Caco-2 (cell line): ENCODE measurements at places on chromosomes 3 and 15. TPM values are rescaled to one million over a fixed set of nuclear protein-coding genes. Genes with fewer than 3 reads are reported as not detected.

DNA sequence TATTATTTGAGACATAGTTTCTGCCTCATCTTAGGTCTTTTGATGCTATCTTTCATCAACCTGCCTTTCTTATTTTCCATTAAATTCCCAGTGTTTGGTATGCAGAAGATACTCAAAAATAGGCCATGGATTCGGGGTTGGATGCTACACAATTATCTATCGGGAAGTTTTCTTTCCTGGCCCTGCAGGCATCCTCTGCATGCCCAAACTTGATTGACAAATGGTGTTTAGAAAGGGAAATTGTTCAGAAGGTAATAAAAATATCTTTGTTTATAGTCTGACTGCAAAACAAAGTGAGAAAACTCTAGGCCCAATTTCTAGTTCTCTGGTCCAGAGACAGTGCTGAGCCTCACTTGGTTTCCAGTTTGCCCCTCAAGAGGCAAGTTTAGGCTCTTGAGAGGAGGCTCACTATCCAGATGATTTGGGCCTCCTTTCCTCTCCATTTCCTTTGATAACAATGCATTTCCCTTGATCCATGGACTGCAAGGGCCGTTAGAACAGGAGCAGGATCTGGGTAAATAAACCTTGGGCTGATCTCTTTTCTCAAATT is 157.1 kb upstream of the DPH6 start:
- DNase-seq, result no peak

DNA sequence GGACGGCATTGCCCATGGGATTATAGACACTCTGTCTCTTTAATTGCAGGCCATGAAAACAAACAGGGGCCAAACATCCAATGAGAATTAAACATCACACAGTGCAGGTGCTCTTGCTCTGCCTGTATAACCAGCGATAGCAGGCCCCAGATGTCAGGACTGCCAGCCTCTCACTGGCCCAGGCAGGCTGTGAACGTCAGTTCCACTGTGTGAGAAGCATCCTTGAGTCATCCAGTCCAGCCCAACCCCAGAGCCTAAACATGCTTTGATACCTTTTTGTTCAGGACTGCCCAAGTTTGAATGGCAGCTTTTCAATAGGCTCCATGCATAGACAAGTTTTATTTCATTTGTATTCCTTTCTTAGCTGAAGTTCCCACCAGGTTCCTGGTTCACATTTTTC is 189.8 kb downstream of the SLCO3A1 start:
- no peak for DNase-seq

DNA sequence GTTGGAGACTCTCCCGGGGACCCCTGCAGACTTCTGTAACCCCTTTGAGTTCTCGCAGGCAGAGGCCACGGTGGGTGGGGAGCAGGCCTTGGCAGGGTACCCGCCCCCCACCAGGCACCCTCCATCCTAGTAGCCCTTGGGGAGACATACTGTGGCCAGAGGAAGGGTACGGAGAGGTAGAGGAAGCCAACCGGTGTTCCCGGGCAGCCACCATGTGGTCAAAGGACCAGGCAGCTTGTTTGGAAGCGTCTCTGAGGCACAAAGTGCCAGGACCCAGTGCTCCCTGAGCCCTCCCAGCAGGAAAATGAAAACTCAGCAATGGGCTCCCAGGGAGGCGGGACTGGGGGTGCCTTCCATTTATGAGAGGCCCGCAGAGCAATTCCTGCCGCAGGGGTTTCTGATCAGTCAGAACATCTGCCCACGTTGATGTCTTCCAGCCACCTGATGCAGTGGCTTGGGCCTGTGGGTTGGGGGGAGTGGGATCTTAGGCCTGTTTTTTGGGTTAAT is 53.0 kb upstream of the CGNL1 start:
- no peak for DNase-seq

DNA sequence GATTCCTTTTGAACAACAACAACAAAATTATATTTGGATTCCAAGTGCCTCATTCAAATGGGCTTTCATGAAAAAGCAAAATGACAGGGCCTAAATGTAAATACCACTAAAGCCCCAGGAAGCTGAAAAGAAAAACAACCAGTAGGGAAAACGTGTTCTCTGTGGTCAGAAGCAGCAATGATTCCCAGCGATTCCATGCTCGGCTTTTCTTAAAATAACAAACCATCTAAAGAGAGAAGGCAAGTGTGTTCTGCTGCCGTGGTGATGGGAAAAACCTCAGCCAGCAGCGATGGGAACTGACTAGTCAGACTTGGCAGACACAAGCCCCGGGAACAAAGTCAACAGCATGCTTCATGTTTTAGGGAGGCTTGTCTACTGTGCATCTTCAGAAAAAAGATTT is 153.6 kb downstream of the TNIK start:
- no peak for DNase-seq

The C3orf85 gene
- 0.48 and 0.81 TPM in 2 replicates for total RNA-seq

The INAFM2 gene
- 13.4 and 15.4 TPM in 2 replicates for total RNA-seq
